AG10803 (cell line): ENCODE measurements at places on chromosomes 1 and 21.

- no peak for DNase-seq
Observed at GRCh38 chr1:87598429-87598828, 269.7 kb downstream of the LMO4 start.

DNA sequence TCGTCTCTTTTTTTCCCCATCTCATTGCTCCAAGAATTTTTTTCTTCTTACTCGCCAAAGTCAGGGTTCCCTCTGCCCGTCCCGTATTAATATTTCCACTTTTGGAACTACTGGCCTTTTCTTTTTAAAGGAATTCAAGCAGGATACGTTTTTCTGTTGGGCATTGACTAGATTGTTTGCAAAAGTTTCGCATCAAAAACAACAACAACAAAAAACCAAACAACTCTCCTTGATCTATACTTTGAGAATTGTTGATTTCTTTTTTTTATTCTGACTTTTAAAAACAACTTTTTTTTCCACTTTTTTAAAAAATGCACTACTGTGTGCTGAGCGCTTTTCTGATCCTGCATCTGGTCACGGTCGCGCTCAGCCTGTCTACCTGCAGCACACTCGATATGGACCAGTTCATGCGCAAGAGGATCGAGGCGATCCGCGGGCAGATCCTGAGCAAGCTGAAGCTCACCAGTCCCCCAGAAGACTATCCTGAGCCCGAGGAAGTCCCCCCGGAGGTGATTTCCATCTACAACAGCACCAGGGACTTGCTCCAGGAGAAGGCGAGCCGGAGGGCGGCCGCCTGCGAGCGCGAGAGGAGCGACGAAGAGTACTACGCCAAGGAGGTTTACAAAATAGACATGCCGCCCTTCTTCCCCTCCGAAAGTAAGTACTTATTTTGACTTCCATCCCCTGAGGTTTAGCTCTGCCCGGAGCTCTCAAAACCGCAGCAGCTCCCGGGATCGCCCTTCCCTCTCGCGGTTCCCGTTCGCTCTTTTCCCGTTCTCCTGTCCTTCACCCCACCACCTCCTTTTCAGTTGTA, 1.5 kb downstream of the TGFB2 start:
- peak; percentile 31 for DNase-seq

GRCh38 chr1:241715956-241716355, 63.9 kb downstream of the WDR64 start:
- peak; percentile 4 for DNase-seq

- peak; percentile 8 for DNase-seq
Observed at GRCh38 chr1:151408891-151409290, 9.5 kb downstream of the PSMB4 start.

GRCh38 chr1:164640686-164641352, 81.8 kb downstream of the PBX1 start:
- DNase-seq = no peak

DNA sequence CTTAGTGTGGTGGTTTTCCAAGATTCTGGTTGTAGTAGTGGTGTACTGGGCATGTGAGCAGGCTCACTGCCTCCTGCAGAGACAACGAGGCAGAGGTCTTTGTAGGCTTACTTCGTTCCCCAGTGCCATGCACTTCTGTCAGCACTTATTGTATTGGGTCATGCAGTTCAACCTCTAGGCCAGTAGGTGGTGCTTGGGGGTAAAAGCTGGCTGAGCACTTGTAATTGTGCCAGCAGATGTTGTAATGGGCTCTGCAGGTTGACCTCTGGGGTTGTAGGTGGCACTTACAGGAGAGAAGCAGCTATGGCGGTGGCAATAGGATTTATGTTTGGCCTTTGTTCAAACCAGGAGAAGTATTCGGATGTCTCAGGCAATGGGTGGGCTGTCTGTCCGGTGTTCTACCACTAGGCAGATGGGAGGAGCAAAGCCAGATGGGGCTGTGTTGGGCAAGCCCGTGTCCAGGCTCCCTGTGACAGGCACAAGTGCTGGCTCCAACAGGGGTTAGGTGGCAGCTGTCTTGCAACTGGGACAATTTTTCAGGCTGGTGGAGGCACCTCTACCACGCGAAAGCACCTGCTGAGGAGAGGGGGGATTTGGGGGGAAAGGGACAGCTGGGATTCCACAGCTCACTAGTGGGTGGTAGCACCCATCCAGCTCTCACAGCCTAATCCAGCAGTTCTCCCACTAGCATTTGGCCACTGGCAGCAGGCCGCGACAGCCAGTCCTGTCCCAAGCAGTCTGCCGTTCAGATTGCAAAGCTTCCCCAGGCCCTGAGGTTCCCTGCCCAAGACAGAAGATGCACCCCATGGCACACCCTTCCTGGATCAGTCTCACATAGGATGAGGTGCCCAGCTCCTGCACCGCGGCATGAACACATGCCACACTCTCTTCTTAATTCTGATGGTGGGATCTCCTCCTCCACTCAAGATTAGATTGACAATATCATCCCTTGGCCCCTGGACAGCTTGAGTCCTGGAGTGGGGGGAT, 274.5 kb downstream of the CTH start:
- peak; percentile 73 for DNase-seq

DNA sequence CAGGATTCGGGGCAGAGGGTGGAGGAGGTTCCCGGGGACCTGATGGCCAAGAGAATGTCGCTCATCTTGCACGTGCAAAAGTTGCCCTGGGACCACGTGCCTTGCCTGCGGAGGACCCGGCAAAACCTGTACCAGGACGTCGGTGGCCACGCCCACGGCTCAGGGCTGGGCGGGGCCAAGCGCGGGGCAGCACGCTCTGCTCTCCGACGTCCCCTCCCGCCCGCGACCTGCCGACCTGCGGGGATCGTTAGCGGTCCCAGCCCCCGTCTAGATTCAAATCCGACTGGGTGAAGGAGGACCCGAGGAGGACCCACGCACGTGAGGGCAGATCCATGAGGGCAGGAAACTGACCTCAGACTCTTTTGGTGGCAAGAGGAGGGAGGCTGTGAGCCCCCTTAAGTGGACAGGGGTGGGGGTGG, at the start of gene C1orf167:
TSS of gene C1orf167 (plus strand) at position 206 of the 419 bp plus-strand sequence. CDS start 2,208 bp downstream, outside the sequence.
- no peak for DNase-seq

GRCh38 chr1:212645546-212646543, 37.3 kb downstream of the ATF3 start:
- DNase-seq = no peak

GRCh38 chr1:26114165-26114927, 2.7 kb downstream of the PDIK1L start:
- no peak for DNase-seq

GRCh38 chr1:42144711-42145388, 8.4 kb upstream of the GUCA2B start:
- no peak for DNase-seq

GRCh38 chr1:180911640-180912191, 981 bp upstream of the KIAA1614 start:
- DNase-seq = peak; percentile 48
